ENCODE measurements at places on chromosomes 2 and 18.
A peak's percentile ranks its signal among the peaks of the same experiment; 100 is the strongest.

- DNase-seq = no peak
These were observed 2.1 kb downstream of the EFR3B start for GRCh38 chr2:25044011-25044410.

GRCh38 chr2:177338177-177338721, 54.3 kb upstream of the AGPS start:
- no peak for DNase-seq

DNA sequence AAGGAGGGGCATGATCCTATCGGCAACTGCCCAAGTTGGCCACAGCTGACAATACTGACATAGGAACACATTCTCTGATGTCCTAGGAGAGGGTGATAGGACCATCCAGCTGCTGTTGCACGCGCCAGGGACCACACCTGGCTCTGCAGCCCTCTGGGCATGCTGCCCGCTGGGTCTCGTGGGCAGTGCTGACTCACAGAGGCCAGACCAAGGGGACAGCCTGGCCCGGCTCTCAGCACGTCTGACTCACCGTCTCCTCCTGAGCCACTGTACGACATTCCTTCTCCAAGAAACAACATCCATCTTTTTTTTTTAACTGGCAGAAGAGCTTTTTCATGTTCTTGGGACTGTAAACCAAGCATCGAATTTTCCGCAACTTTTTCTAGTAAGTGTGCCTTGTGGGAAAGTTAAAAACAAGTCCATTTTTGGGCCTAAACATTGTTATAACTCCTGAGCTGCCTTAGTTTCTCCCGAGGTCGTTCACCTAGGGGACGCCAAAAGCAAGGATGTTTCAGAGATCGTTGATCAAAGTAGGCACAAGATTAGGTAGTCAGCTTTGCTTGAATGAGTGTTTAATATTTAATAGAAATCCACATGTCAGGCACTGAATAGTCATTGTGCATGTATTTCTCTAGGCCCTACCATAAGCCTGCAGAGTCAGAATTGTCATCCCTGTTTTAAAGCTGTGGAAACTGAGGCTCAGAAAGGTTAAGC, 100.3 kb downstream of the TTC32 start:
- DNase-seq = no peak

DNA sequence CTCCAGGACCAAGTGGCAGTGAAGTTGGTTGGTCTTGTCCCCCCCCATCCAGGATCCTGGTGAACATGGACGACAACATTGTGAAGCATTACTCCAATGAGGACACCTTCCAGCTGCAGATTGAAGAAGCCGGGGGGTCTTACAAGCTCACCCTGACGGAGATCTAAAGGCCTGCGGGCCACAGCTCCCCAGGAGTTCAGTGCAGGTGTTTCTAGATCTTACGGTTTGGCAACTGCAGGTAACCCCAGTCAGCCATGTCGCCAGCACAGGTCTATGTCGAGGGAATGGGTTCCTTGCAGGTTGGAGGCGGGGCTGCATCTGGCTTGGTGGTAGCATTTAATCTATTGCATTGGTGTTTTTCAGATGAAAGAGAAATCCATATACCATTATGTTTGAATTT, 42.8 kb upstream of the KLF11 start:
- DNase-seq = no peak

DNA sequence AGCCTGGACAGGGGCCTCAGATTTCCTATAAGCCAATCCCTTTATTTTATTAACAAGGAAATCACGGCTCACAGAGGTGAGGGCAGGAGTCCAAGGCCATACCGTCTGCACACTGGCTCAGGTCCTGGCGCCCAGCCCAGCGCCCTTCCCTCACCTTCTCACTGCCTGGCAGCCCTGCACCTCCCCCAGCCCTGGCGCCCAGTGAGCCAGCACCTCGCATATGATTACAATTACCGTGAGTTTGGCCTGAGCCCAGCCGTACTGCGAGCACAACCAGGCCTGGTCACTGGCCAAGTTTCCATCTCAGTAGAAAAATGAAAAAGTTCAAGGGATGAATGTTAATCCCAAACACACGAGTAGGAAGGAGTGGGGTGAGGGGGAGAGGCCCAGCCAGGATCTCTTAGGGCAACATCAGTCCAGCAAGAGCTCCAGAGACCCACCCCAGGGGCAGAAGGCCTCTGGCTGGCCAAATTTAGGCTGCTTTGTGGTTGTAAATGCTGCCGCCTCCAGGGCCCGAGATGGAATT, 68.4 kb downstream of the MCFD2 start:
- DNase-seq = no peak

DNA sequence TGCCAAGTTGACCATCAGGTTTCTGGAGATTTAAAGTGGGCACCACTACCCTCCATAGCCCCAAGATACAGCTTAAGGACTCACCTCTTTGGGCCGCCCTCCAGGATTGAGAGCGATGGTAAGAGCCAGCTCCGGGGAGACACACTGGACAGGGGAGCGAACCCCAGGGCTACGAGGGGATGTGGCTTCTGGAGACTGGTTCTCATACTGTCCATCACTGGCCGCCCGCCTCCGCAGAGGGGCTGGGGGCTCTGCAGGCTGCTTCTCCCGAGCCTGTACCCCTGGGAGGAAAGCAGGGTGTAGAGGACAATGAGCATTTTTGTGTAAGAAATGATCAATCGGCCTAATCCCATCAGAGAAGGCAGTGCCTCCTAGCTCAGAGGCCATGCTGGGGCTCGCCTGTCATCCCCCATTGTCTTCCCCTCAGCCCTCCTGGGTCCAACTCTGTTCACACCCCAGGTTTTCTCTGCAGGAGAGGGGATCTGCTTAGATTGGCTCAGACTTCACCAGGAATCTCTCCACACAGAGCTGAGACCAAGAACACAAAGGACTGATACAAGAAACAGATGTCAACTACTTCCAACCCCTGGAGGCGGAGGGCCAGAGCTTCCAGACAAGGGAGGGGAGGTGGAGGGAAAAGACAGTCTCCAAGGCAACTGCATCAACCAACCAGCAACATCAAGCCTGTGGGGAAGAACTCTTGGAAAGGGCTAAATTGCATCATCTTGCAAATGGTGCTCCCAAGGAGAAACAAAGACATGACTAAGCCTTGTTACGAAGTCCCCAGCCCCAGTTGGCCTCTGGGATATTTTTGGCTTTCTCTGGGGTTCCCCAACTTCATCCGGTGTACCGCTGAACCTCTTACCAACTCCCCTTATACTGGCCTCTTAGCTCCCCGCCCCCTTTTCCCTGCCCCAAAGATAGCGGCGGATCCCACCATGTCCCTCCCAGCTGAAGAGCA, 166.6 kb downstream of the TNS1 start:
- DNase-seq = no peak

DNA sequence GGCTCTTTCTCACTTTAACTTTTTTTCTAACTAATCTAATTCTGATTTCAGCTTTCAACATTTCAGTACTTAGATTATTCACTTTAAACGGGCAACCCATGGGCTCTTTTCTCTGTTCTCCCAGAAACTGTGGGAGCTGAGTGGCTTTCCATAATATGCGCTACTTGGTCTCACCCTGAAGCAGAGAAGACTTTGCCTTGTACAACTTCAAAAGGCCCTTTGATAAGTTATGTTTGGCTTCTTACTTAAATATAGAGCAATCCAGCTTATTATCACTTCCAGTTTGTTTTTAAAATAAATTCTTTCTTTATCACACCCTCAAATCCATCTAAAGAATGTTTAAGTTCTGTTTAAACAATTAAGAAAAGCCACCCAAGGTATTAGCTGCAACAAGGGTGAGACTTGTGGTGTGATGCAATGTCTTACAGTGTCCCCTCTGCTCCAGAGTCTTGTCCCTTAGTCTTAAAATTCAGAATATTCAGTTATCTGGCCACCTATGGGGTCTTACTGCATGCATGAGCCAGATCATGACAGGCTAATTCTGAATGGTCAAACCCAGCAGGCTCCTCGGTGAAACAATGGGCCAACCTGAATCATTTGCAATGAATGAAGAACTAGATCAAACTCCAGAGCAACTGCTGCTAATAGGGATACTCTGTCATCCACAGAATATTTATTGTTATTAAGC, 38.8 kb downstream of the GCG start:
- no peak for DNase-seq

- no peak for DNase-seq
These were observed 39.3 kb upstream of the PARD3B start for GRCh38 chr2:204505946-204506345.

GRCh38 chr18:68427951-68428401, 286.9 kb downstream of the TMX3 start:
- DNase-seq = no peak

DNA sequence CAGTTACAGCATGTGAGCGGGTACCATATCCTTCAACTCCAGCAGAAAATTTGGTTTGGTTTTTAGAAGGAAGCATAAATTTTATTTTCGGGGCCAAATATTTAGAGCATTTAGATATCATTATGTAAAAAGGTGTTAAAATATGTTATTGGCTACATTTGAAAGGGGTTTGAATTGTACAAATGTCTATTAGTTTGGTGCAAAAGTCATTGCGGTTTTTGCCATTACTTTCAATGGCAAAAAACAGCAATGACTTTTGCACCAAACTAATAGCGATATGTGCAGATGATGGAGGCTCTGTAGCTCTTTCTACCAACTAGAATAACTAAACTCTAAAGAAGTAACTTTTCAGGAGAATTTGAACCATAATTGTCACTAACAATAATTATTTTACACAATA, 1666.2 kb upstream of the SLC39A10 start:
- no peak for DNase-seq

DNA sequence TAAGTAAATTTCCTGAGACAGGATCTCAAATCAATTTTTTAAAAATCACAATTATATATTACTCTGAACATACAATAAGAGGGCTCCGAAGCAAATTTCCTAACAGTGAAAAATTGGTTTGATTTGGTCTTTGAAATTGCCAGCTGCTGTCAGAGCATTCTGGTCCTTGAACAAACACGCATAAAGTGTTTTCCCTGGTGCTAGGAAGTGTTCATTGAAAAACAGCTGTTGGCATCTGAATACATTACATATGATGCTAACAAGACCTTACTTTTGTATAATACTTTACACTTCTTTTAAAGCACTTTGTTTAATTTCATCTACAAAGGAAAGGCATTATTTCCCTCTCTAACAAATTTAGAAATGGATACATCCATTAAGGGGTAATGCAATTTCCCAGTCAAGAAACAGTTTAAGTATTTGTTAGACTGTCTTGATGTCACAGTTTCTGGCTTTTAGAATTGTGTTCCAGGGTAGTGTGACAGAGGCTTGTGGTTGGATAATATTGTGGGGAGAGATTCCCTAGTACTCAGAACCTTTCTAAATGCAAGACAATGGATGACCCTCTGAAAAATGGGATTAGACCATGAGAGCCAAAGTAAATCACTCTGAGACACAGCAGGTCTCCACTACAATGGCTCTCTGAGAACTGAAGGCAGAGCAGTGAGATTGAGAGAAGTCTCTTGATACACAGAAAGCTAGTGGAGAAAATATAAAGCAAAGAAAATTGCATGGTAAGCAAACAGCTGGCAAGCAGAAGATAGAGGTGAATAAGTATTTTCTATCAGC, 299.0 kb downstream of the TRIB2 start:
- no peak for DNase-seq

- no peak for DNase-seq
These were observed 156.0 kb downstream of the TGIF1 start for GRCh38 chr18:3605954-3606443.

- DNase-seq = peak; percentile 77
These were observed 94.3 kb downstream of the HNRNPLL start for GRCh38 chr2:38508311-38509039.

- no peak for DNase-seq
These were observed 101.7 kb upstream of the ZSWIM2 start for GRCh38 chr2:186950694-186951093.

DNA sequence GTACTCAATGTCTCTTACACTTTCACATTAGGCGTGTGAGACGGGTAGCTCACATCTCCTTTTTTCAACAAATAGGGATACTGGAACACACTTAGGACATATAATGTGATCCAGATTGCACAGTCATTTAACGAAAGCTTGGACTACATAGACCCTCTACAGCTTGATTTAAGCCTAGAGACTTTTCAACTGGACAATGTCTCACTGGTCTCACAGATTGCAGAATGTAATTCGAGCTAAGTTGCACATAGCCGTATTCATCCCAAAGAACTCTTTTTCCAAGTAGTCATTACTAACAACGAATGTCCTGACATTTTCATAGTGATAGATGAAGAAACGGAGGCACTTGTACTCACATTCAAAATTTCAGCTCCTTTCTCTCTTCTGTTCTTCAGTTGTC, 612.1 kb downstream of the ZEB2 start:
- no peak for DNase-seq

DNA sequence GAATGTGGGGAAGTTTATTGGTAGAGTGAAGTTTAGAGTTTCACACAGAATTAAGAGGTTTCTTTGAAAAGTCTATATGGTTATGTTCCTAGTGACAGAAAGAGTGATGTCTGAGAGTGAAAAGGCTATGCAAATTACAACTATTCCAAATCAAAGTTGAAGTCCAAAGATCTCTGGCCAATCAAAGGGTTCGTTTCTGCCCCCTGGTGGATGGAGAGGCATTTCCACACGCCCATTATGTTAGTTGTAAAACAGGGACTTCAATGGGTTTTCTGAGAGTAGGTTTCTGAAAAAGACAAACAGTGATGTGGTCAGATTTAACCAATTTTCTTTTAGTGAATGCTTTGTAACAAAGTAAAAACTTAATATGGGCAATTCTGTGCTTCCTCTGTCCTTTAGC, 441.5 kb upstream of the POU3F3 start:
- DNase-seq = no peak

GRCh38 chr2:194842871-194843270, 814.2 kb upstream of the SLC39A10 start:
- no peak for DNase-seq

GRCh38 chr2:176503776-176504175, 234.5 kb downstream of the MTX2 start:
- DNase-seq = no peak

DNA sequence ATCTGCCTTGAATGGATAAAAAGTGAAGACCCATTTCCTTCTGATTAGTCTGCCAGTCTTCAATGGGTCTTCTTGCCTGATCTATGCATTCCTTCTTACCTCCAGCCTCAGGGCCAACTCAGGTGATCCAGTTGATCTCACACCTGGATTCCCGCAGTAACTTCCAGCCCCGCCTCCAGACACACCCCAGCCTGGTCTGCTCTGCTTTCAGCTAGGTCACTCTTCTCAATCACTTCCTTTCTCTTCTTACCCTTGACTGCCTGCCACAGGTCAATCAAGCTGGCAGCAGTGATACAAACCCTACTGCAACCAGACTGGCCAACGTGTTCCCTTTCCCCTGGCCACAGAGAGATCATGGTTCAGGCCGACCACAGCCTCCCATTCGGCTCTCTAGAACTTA, 263.6 kb downstream of the ZNF516 start:
- DNase-seq = no peak

Measured in stimulated activated CD4-positive, alpha-beta T cell treated with anti-CD3 and anti-CD28 coated beads, Interleukin-15, amount 100 ng/mL, for 48 hours (primary cell).